ENCODE measurements at places on chromosomes 7 and 10.
A peak's percentile ranks its signal among the peaks of the same experiment; 100 is the strongest.

GRCh38 chr7:54823776-54824175 is 64.8 kb upstream of the SEC61G start:
- no peak for DNase-seq

DNA sequence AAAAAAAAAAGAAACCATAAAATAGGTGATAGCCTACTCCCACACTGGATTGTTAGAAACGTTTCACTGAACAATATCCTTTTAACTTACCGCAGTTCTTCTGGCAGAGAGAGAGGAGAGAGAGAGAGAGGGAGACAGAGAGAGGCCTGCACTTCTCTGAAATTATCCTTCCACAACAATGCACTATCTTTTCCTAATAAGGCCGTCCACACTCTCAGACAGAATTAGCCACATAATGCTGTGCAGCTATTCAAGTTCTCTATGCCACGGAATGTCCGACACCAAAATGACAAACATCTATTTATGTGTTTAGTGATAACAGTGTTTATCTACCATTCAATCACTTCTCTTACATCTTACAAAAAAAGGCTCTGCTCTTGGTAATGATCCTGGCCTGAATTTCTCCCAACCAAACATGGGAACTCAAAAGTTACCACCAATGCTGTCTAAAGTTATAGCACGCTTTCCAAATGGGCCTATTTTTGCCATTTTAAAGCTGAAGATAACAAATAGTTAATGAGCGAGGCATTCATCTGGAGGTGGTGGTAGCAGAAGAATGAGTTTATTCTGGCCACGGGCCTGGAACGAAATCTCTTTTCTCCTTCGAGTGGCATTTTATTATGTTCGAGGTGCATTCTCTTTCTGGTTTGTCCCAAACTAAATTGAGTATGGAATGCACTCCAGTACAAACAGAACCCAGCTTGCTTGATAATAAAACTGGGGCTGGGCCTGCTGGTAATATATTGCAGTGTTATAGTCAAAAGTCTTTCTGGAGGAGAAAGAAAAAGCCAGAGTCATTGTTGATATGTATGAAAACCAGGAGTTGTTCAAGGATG is 160.2 kb upstream of the SVIL start:
- DNase-seq, result no peak

DNA sequence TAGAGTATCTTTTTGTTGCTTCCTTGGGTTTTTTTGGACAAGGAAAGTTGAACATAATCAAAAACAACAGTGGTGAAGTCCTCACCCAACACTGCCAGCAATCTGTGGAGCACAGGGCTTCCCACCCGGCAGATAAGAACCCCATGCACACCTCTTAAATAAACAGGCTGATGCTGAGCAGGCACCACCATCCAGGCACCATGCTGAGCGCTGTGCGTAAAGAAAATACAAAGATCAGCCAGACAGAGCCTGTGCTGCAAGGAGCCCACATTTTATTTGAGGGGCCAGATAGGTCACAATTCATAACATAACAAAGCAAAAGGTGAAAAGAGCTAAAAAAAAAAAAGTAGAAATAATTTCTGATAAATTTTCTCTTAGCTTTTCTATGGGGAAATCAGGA is 231.2 kb downstream of the PTPRN2 start:
- DNase-seq, result no peak

GRCh38 chr7:140229591-140230515 is 53.1 kb upstream of the KDM7A start:
- DNase-seq, result peak; percentile 47

DNA sequence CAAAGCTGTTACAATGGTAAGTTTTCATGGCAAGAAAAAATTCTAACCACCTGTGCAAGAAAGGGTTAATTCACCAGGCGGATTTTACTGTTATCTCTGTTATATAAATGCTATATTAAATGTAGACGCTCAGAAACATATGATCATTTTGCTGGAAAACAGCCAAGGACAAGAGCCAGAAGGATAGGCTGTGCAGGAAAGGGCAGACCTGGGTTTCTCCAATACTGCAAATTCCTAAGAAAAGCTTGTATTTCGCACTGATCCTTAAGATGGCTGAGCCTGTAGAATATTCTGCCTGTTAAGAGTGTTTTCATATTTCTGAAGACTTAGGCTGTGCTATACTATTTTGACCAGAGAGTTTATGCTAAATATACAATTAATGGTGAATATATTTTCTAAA is 564.1 kb upstream of the KCND2 start:
- no peak for DNase-seq

DNA sequence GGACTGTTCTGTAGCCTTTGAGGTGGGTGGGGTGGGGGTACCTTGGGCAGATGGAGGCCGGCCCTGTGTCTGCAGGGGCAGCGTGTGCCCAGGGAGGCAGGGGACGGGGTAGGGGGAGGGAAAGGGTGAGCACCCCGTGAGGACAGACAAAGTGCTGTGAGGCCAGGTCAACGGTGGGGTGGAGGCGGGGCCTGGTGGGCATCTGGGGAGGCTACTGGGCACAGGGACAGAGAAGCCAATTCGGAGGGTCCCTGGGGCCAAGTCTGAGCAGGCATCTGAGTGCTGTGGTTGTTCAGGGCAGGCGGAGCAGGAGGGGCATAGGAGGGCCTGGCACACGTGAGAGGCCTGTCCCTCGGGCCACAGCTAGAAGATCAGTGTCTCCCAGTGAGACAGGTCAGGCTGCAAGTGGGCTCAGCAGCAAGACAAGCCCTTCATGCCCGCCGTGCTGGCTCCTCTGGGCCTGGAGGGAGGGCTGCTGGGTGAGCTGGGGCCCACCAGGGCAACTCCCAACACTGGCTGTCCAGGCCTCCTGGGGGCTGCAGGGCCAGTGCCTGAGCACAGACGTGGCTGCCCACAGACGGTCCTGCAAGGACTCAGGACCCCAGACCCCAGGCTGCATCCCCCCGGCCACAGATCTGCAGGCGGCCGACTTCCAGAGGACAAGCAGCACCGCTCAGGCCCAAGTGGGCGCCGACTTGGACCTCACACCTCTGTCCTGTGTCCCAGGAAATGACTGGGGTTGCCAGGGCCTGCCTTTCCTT is 26.4 kb upstream of the KNDC1 start:
- DNase-seq, result no peak

- no peak for DNase-seq
These were observed 237.3 kb downstream of the AHR start for GRCh38 chr7:17535776-17536175.

GRCh38 chr7:2164646-2165045 is 68.1 kb downstream of the MAD1L1 start:
- no peak for DNase-seq

DNA sequence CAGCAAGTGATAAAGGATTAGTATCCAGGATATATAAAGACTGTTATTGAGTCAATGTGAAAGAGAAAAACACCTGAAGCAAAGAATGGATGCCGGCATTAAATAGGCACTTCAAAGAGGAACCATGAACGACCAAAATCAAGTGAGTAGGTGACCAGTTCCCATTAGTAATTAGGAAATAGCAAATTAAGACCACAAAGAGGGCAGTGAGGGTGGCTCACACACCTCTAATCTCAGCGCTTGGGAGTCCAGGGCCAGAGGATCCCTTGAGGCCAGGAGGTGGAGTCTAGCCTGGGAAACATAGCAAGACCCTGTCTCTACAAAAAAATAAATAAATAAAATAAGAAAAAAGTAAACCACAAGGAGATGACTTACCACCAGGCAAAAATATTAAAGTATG is 1.5 kb upstream of the ANTXRL start:
- DNase-seq, result no peak

- no peak for DNase-seq
These were observed 47.7 kb downstream of the RBM17 start for GRCh38 chr10:6136215-6137201.

DNA sequence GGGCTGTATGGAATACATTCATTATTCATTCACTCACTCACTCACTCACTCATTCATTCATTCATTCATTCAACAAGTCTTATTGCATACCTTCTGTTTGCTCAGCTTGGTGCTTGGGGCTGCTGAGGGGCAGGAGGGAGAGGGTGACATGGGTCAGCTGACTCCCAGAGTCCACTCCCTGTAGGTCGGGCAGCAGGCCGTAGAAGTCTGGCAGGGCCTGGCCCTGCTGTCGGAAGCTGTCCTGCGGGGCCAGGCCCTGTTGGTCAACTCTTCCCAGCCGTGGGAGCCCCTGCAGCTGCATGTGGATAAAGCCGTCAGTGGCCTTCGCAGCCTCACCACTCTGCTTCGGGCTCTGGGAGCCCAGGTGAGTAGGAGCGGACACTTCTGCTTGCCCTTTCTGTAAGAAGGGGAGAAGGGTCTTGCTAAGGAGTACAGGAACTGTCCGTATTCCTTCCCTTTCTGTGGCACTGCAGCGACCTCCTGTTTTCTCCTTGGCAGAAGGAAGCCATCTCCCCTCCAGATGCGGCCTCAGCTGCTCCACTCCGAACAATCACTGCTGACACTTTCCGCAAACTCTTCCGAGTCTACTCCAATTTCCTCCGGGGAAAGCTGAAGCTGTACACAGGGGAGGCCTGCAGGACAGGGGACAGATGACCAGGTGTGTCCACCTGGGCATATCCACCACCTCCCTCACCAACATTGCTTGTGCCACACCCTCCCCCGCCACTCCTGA is 2.4 kb downstream of the EPO start:
- DNase-seq, result no peak

DNA sequence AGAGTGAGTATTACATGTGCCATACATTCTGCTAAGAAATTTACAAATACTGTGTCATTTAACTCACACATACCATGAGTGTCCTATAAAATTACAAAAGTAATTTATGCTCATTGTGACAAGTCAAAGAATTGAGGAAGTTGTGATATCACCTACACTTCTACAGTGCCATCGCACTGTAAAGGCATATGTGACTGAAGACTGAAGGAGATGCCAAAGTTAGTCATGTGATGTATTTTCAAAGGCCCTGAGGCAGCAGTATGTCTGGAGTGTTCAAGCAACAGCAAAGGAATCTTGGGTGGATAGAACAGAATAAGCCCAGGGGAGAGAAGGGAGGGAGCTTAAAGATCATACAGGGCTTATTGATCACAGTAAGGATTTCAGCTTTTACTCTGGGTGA is 176.8 kb downstream of the WNT2 start:
- DNase-seq, result no peak

DNA sequence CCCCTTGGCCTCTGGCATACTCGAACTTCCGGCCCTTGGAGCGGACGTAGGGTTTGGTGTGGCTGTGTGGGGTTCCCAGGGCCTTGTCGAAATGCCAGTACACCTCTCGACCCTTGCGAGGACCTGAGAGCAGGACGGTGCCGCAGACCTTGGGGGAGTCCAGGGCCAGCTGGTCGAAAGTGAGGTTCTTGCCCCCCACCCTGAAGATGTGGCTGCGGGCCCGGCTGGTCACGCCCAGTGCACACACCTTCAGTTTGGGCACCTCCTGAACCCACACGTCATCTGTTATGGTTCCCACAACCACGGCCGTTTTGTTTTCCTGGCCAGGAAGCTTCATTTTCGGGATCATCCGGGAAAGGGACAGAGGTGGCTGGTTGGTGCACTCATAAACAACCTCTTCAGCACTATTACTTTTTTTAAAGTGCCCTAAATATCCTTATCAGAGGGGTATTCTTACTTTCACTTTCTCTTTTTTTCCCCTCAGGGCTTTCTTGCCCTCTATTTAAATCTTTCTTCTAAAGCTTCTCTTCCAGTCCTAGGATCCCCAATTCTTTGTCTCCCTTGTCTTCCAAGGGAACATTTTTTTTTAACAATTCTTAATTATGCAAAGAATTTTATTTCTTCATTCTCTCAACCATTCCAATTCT is 44.9 kb upstream of the FAM3C start:
- no peak for DNase-seq

Data from hematopoietic multipotent progenitor cell (in vitro differentiated cells).